ENCODE measurements at places on chromosomes 1 and 21.
A peak's percentile ranks its signal among the peaks of the same experiment; 100 is the strongest.

- DNase-seq: no peak
Measured at GRCh38 chr1:214563881-214564280, 12.5 kb upstream of the PTPN14 start.

DNA sequence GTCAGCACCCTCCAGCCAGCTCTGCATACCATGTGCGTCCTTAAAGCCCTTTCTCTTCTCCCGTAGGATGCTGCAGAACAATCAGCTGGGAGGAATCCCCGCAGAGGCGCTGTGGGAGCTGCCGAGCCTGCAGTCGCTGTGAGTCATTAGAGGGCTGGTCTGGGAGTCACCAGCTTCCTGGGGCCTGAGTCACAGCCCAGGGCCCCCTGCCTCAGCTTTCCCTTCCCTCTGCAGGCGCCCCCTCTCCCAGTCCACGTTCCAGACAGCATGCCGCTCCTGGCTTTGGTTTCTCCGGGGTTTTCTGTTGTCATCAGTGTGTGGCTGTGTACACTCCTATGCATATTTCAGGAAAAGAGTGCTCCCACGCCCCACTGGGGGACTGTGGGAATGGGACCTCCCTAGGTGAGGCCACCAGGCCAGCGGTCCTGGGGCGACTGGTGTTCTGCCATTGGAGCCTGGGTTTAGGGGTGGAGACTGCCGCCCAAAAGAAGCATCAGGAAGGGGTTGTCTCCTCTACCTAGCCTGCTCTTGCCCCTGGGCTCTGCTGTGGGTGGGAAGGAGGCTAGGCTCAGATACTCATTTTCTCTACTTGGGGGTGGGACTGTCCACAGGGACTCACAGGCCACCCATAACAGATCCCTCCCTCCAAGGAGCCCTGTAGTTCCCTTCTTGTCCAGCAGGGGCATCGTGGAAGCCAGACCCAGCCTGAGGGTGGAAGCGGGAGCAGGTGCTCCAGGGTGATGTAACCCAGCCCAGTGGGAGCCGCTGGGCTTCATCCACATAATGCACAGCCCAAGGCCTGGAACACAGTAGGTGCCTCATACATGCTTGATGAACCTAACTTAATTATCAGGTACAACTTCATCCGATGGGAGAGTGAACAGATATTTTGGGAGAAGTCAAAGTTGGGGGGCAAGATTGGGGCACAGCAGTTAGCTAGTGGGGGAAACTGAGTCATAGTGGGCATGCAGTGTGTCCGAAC, 42.5 kb downstream of the LGR6 start:
- peak; percentile 85 for DNase-seq

DNA sequence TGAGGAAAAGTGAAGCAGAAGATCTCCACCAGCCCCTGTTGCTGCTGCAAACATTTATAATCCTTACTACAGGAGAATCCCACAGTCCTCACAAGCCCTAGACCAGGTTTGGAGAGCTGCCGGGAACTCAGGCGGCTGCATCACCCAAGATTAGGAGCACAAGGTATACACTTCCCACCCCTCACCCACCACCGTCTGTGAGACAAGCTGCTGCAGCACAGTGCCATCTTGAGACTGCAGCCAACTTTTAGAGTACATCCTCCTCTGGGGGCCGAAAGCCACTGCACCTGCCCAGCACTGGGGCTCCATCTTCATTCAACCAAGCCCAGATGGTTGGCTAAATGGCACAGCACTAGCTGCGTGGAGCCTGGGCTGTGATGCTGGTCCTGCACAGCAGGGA, 13.8 kb downstream of the OLFML3 start:
- no peak for DNase-seq

DNA sequence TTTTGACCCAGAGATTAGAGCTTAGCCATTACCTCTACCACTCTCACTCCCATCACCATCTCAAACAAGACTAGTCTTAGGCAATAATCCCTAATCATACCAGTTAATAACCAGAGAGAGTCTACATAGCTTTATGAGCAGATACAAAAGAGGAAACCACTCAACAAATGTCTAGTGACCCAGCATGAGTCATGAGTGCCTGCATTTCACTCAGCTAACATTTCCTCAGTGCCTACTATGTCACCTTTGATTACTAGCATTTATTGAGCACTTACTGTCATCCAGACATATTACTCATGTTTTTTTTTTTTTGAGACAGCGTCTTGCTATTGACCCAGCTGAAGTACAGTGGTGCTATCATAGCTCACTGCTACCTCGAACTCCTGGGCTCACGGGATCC, 35.9 kb upstream of the GALNT2 start:
- DNase-seq: no peak

GRCh38 chr21:17697473-17697872, 84.8 kb upstream of the BTG3 start:
- DNase-seq: no peak

GRCh38 chr1:201503397-201504176, 3.3 kb downstream of the CSRP1 start:
- DNase-seq: no peak

GRCh38 chr1:91217911-91218310, 186.7 kb downstream of the HFM1 start:
- no peak for DNase-seq

DNA sequence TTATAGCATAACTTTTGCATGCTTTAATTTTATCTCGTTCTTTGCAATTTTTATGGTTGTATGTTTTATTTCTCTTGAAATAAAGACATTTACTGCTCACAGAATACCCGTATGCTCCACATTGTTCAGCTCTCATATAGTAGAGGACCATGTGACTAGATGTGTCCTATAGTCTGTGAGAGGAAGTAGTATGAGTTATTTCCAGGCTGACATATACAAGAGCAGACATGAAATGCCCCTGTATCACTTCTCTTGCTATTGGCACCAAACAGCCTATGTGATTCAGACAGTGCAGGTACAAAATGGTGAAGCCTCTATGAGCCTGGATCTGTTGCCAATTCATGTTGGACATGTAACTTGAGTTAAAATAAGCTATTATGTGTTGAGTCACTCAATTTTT, 5.8 kb upstream of the FCRL5 start:
- DNase-seq: no peak

- DNase-seq: peak; percentile 34
Measured at GRCh38 chr1:160416369-160416768, 16.0 kb downstream of the VANGL2 start.

GRCh38 chr1:118366286-118366685, 181.3 kb upstream of the SPAG17 start:
- DNase-seq: no peak

DNA sequence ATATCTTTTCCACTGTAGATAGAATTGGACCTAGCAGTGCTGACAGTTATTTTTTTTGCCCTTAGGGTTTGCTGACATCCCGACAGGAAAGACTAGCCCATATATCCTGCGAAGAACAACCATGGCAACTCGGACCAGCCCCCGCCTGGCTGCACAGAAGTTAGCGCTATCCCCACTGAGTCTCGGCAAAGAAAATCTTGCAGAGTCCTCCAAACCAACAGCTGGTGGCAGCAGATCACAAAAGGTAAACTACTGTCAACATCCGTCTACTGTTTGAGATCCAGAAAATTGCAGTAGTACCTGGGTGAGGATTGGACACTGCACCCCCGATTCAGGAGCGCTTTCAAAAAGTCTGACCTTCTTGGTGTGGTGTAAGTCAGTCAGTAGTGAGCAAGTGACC, 55.8 kb downstream of the CENPF start:
- DNase-seq: peak; percentile 8

- no peak for DNase-seq
Measured at GRCh38 chr1:61591351-61591750, 133.6 kb downstream of the TM2D1 start.

DNA sequence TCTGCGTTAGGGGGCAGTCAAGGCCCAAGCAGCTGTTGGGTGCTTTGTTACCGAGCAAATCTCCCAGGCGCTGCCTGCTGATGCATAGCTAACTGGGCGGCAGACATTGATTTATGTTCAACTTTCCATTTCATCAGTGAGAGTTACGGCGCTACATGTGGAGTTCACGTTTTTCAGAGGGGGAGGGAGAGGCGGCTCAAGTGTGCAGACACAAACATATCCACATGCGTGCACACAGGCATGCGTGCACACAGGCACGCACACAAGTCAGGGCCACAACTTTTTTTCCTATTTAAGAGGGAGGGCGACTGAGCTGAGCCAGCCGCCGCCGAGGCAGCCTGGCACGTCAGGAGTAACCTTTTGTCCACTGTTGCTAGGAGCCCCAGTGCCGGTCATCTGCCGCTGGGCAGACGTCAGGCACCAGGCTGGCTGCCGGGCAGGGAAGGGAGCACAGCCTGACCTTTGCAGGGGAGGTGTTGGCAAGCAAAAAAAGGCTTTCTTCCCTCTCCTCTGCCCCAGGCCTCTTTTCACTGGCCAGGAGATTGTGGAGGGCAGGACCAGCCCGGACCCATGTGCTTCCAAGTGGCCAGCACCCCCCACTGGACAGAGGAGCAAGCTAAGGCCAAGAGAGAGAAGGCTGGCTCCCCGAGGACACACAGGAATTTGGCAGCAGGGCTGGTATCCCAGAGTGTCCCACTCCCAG, 73.3 kb downstream of the MRPL37 start:
- no peak for DNase-seq

DNA sequence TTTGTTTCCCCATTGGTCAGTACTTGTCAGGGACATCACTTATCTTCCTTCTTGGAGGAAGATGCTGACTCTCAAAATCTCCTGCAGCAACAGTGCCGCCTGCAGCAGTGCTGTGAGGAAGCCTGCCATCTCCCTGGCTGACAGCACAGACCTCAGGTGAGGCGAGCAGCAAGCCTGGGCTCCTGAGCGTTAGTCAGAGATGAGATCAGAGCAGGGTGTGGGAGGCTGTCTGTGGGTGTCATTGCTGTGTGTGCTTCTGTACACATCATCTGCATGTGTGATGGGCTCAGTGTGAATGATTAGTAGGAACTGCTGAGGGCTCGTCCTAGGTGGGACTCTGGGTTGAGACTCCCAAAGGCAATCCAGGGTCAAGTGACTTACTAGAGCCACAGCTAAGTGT, 6.1 kb downstream of the STRIP1 start:
- DNase-seq: no peak

DNA sequence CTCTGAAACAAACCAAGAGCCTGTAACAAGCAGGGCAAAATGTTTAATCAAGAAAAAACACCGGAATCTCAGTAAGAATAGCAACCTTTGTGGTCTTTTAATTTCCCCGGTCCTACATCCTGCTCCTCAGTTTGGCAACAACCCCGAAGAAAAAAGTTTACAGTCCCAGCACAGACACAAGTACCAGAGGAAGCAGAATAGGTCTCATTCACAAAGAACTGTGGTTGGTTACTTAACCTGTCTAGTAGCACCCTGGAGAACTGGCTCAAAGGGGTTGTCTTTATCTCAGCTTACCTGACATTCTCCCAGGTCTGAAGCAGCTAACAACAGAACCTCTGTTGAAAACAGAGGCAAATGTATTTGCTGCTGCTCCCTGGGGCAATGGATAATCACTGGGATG, 399.3 kb downstream of the AJAP1 start:
- no peak for DNase-seq

DNA sequence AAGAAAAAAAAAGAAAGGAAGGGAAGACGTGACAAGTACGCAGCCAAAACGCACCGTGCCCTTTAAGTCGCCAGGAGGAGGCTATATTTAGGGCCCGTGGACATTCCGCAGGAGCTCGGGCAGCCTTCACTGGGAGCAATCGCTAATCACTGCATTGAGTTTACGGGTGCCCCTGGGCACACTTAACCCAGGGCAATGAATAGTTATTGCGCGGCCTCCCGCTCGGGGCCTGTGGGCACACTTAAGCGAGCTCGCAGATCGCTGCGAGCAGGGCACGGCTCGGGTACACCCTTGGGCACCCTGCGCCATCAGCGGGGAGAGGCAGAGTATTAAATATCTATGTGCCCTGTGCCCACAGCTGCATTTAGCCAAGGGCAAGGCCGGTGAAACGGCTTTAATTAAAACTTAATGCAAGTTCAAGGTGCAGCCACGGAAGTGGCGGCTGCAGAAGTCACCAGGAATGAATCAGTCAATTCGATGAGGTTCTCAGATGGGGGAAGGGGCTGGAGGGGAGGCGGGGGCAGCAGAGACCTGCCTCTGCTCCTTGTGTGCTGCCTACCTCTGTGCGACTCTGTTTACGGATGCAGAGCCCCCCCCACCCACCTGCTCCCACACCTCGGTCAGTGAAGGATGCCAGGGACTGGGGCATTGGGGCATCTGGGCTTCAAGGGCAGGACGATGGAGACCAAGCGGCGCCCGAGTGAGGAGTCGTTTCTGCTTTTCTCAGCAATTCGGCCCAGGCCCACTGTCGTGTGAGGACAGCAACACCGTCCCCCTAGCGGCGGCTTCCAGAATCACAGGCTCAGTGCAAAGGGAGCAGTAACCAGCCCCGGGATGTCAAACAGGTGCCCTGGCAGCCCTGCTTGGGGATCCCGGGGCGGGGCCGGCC, 51.8 kb upstream of the TARDBP start:
- peak; percentile 76 for DNase-seq

DNA sequence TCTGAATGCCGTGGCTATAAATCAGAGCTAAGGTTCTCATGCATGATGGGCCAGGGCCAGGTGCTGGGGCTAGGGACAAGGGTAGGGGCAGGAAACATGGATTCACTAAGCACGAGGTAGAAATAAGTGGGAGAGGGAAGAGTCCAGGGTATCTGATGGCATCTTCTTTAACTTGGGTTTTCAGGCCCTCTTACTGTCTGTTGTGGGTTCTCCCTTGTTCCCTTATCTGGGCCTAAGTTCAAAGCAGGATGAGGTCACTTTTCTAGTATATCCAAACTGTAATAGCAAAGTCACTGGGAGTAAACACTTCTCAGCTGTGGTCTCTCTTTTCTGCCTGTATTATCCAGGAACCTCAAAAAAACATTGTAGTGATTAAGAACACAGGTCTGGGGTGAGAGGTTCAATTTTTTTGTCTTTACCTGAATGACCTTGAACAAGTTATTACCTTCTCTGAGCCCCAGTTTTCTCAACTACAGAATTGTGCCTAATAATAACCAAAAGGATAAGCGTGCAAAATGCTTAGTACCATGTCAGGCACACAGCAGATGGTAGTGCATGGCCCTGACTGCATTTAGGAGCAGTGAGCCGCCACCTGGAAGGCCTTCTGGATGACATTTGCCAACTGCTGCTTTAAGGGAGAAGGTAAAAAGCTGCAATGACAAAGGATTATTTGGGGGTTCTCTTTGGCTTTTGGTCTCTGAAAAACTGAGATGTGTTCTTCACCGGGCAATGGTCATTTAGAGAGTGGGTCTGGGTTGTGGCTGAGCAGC, 53.6 kb upstream of the A3GALT2 start:
- DNase-seq: no peak

DNA sequence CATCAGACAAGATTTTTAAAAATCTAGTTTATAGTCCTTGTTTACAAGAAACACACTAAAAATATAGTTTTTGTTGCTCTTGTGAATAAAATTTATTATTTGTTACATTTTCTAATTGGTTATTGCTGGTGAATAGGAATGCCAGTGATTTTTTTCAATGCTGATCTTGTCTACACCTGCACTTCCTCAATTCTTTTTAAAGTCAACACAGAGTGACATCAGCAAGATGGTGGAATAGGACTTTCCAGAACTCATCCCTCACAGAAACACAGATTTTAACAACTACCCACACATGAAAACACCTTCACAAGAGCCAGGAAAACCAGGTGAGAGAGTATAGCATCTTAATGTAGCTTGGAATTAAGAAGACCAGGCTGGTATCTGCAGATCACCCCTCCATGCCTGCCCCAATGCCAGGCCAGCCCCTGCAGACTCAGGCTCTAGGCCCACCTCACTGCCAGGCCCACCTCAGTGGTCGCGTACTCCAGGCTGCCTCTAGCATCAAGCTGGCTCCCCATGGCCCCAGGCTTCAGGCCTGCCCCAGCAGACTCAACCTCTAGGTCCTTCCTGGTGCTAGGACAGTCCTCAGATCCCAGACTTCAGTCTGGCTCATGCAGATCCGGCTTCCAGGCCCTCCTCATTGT, 117.6 kb downstream of the WDR3 start:
- DNase-seq: no peak
